T-cell (primary cell): ENCODE measurements at places on chromosomes 12 and 14. TPM values are rescaled to one million over a fixed set of nuclear protein-coding genes. Genes with fewer than 3 reads are reported as not detected.

Gene PLEKHD1
- 0.61 TPM for total RNA-seq

Gene RIMKLB
- total RNA-seq: 28.0 TPM

Gene PYGL
- 0.49 TPM for total RNA-seq

Gene OR11G2
- total RNA-seq: not detected

Gene KERA
- not detected for total RNA-seq

Gene AHNAK2
- 0.22 TPM for total RNA-seq

Gene RASSF8
- total RNA-seq: 0.98 TPM

Gene RPS6KL1
- 6.2 TPM for total RNA-seq

Gene EIF2S3B
- 0.63 TPM for total RNA-seq

Gene SERPINA9
- total RNA-seq: not detected

Gene GLIPR1L1
- total RNA-seq: not detected

Gene CISTR
- not detected for total RNA-seq

Gene ZNF839
- total RNA-seq: 17.9 TPM

Gene PLEKHH1
- total RNA-seq: 0.58 TPM

Gene RFLNA
- not detected for total RNA-seq

Gene RASSF9
- total RNA-seq: not detected

Gene TC2N
- total RNA-seq: 203 TPM

Gene MDGA2
- not detected for total RNA-seq
